ENCODE measurements at places on chromosomes 4 and X.

DNA sequence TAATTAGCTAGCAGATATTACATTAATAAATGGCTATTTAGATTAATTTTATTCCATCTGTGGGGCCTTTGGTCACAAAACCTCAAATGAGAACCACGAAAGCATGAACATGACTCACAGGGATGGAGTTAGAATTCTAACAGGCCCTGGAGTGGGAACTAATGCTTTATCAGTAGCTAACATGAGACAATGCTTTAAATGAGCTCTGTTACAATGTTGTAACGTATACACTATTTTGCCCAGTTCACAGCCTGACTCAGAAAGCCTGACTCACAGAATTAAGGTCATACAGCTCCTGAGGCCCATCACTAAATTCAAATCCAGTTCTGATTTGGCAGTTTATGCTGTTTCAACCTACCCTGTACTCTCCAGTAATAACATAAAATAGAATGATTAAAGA, 23.2 kb downstream of the VEGFC start:
- no peak for DNase-seq

- no peak for DNase-seq
These were observed 907 bp downstream of the LHFPL1 start for GRCh38 chrX:112678831-112679230.

- DNase-seq, result no peak
These were observed 14.9 kb downstream of the ADH1A start for GRCh38 chr4:99275885-99276284.

- DNase-seq, result no peak
These were observed 782 bp downstream of the PITX2 start for GRCh38 chr4:110621839-110622751.

GRCh38 chr4:148311526-148311925, 130.7 kb downstream of the NR3C2 start:
- no peak for DNase-seq

- no peak for DNase-seq
These were observed 57.6 kb downstream of the MAPK10 start for GRCh38 chr4:86302251-86302650.

- no peak for DNase-seq
These were observed 26.9 kb downstream of the CCNG2 start for GRCh38 chr4:77183777-77184420.

DNA sequence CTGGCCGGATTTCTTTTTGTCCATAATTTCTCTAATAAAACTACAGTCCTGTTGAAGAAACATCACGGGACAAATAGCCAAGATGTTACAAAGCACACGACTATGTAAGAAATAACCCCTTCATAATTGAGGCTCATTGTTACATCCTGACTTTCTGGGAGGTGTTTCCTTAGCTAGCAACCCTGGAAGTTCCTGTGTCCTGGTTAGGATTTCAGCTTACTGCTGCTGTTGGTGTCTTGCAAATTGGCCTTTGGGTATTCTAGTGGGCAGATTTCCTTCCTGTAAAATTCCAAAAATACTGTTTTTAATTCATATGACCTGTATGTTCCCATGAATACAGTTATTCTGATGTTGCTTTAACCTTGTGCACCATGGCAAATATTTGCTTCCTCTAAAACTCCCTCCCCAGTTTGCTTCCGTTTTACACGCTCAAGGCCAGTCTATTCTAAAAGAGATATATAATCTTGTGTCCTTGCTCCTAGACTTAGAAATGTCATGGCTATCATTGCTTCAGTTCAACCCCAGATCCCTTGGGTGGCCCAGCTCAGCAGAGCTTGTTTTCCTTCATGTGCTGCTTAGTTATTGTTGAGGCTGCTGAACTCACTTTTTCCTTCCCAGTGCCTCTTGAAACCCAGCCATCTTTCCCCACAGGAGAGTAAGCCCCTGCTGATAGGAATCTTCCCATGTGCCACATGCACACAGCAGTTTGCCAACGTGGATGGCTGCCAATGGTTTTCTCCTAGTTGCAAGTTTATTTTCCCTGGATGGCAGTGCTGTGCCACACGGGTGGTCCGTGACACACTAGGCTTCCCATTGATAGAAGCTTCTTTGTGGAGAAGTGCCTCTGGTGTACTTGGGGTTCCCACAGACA, 75.8 kb downstream of the TSPAN7 start:
- DNase-seq, result no peak

GRCh38 chr4:85774489-85774888, 299.5 kb downstream of the ARHGAP24 start:
- no peak for DNase-seq

- no peak for DNase-seq
These were observed 243.8 kb upstream of the HHIP start for GRCh38 chr4:144402176-144402575.

DNA sequence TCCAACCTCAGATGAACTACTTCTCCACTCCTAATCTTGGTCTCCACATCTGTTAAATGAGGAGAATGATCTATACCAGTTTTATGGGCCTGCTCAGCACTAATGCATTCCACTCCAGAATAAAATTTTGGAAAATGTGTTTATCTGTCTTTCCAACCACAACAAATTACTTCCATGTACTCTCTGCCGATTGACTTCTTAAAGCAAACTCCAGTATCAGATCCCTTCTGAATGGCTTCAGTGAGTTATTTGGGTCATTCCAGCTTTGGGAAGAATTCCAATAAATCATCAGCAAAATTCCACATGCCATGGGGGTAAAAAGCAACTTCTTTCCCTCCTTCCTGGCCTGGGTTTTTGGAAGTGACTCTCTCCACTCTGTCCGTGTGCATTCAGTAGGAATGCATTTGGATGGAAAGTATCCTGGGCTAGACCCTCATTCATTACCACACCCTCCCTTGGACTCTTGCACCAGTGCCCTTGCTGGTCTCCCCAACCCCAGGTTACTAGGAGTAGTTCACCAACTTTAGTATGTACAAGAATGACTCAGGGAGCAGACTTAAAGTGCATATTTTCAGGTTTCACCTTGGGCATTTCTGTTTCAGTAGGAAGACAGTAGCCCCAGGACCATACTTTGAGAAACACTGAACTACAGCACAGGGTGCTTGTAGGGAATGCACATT, 15.4 kb upstream of the ADH6 start:
- DNase-seq, result no peak

- no peak for DNase-seq
These were observed 38.6 kb downstream of the MAP9 start for GRCh38 chr4:155338196-155338595.

DNA sequence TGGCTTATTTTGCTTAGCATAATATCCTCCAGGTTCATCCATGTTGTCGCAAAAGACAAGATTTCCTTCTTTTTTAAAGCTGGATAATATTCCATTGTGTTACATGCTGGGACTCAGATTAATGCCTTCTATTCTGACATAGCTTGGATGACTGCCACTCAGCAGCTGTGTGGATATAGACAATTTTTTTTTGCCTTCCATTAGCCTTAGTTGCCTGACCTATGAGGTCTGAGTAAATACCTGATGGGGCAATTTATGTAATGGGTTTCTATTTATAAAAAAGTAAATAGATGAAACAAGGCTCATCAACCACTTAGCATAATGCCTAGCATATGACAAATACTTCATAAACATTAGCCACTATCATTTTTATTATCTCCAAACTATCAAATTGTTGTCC, 515.4 kb downstream of the ZNF674 start:
- DNase-seq, result no peak

GRCh38 chr4:64385220-64385619, 24.0 kb downstream of the TECRL start:
- DNase-seq, result no peak

DNA sequence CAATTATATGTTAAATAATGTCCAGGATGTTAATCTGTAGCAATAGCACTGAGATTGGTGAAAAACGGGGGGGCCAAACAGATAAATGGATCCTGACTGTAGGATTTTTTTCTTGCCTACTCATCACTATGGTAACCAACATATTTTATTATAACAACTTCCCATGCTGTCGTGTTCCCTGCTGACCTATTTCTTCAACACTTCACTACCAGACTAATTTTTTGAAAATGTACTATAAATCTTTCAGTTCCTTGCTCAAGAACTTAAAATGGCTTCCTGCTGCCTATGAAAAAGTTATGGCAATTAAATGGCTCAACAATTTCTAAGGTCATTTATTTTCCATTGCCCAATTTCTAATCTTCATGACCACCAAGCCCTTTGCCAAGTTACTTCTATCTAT, 38.9 kb upstream of the CFAP47 start:
- no peak for DNase-seq

GRCh38 chr4:3403348-3403906, 38.3 kb upstream of the HGFAC start:
- no peak for DNase-seq

- no peak for DNase-seq
These were observed 15.8 kb downstream of the APLN start for GRCh38 chrX:129638917-129639316.

- DNase-seq, result no peak
These were observed 20.8 kb upstream of the SLC10A4 start for GRCh38 chr4:48462363-48462762.

GRCh38 chr4:56314207-56314915, 72.9 kb downstream of the AASDH start:
- DNase-seq, result no peak

- DNase-seq, result no peak
These were observed 56.4 kb downstream of the CXorf58 start for GRCh38 chrX:23964191-23964590.

DNA sequence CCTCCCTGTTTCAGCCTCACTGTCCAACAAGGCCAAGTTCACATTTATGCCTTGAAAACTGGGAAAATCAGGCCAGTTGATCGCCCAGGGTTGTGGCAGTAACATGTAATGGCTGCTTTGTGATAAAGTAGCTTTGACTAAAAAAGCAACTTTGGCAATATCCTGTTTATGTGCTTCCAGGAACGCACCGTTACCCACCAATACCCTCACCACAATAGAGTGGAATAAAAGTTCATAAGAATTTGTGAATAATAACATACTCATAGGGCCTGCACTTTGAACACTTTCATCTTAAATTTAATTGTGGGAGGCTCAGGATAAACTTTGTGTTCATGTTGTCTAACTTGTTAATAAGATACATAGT, 80.7 kb upstream of the MAML3 start:
- no peak for DNase-seq
